HFFc6 (cell line): ENCODE measurements at places on chromosomes 7 and 10. TPM values are rescaled to one million over a fixed set of nuclear protein-coding genes. Genes with fewer than 3 reads are reported as not detected.

DNA sequence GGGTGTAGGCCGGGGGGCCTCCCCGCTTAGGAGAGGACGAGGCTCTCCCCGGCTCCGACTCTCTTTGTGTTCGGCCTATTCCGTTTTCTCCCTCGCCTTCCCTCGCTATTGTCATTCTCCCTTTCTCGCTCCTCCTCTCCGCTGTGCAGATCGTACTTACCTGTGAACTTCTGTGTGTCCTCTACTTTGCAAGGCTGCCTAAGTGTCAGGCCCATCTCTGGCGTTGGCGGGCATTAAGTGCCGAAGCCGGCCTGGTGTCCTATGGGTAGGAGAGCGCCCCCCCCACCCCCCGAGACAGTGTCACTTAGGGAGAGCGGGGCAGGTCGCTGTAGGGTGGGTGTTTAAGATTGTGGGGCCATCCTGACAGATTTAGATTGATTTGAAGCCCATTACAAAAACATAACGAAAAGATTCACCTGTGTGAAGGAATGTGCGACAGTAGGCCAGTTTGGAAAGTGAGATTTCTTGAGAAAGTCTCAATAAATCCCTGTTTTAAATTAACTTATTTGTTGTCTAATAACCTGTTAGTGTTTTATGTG is 579 bp downstream of the RBM33 start:
- DNase-seq: no peak

- DNase-seq: no peak
Observed at GRCh38 chr7:151007469-151007898, 16.7 kb downstream of the NOS3 start.

GRCh38 chr7:27032839-27033238 is 63.0 kb downstream of the HOXA1 start:
- no peak for DNase-seq

- no peak for DNase-seq
Observed at GRCh38 chr10:78406648-78407008, 373.0 kb downstream of the RPS24 start.

DNA sequence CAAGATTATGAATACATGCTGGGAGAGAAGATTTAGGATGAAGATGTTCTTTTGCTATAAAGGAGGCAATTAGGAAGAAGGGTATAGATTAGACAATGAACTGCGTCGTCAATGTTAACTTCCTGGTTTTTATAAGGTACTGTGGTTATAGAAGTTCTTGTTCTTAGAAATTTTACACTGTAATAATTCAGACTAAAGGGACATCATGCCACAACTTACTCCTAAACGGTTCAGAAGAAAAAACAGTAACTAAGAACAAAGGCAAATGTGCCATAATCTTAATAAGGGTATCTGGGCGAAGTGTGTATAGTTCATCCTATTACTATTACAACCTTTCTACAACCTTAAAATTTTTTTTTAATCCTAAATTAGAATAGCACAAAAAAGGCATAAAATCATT is 31.3 kb upstream of the DDC start:
- no peak for DNase-seq

DNA sequence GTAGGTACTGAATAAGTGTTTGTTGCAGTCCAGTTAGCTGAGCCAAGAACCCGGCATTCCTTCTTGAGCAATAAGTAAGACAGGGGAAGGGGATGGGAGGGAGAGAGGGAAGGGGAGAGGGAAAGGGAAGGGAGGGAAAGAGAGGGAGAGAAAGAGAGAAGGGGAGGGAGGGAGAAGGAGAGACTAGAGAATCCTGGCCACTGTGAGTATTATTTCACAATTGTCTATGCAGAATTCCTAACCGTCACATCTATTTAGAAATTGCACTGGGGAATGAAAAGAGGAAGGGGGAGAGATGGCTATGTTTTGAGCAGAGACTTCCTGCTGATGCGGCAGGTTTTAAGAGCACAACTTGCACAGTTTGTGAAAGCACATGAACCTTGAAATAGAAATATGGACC is 251.4 kb upstream of the ZMIZ1 start:
- DNase-seq: no peak

GRCh38 chr7:89771003-89771636 is 383.1 kb upstream of the STEAP1 start:
- DNase-seq: no peak

- no peak for DNase-seq
Observed at GRCh38 chr7:18177815-18178660, 150.4 kb upstream of the PRPS1L1 start.

GRCh38 chr7:14760730-14761478 is 141.6 kb downstream of the DGKB start:
- DNase-seq: no peak

BRAF gene
- 21.4 to 24.2 TPM (median 24.0 TPM) in 3 replicates for total RNA-seq

ARHGAP22 gene
- total RNA-seq: 77.7 and 97.2 TPM in 2 replicates

MEIG1 gene
- total RNA-seq: not detected in 3 replicates

CPXM2 gene
- total RNA-seq: not detected in 2 replicates

PTTG1IP2 gene
- total RNA-seq: not detected in 2 replicates

SPDYE11 gene
- not detected in 3 replicates for total RNA-seq

GSTO1 gene
- total RNA-seq: 211 to 248 TPM (median 223 TPM) in 3 replicates
